ENCODE measurements at places on chromosomes 7 and 10.

GRCh38 chr10:87656431-87657072, 3.1 kb upstream of the PAPSS2 start:
- DNase-seq = peak; percentile 9

- no peak for DNase-seq
These were observed 135.2 kb upstream of the AGK start for GRCh38 chr7:141415999-141416398.

- DNase-seq = no peak
These were observed 118.1 kb downstream of the WDR11 start for GRCh38 chr10:120969219-120969645.

DNA sequence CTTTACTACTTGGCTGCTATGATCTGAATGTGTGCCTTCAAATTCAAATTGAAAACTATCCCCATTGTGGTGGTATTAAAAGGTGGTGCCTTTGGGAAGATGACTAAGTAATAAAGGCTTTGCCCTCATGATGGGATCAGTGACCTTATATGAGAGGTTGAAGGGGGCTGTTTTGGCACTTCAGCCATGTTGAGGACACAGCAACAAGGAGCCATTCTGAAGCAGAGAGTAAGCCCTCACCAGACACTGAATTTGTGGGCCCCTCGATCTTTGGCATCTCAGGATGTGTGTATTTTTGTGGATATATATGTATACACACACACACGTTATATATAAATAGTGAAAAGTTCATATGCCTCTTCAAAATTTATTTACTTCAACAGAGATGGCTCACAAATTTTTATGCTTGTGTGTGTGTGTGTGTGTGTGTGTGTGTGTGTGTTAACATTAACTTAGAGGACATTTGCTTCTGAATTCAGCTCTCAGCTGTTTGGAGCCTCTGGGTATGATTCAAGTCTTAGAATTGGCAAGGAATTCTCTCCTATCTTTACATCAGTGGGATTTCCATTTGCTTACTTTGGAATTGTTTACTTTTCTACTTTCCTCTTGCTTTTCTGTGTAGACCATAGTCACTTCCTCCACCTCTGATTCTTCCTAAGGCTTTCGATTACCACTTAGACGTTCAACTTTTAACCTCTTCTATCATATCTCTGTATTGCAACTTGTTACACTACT, 66.6 kb downstream of the MAGI2 start:
- no peak for DNase-seq

DNA sequence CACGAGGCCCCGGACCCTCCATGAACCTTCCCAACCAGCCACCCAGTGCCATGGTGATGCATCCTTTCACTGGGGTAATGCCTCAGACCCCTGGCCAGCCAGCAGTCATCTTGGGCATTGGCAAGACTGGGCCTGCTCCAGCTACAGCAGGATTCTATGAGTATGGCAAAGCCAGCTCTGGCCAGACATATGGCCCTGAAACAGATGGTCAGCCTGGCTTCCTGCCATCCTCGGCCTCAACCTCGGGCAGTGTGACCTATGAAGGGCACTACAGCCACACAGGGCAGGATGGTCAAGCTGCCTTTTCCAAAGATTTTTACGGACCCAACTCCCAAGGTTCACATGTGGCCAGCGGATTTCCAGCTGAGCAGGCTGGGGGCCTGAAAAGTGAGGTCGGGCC, 90.6 kb upstream of the PDCD4 start:
- no peak for DNase-seq

DNA sequence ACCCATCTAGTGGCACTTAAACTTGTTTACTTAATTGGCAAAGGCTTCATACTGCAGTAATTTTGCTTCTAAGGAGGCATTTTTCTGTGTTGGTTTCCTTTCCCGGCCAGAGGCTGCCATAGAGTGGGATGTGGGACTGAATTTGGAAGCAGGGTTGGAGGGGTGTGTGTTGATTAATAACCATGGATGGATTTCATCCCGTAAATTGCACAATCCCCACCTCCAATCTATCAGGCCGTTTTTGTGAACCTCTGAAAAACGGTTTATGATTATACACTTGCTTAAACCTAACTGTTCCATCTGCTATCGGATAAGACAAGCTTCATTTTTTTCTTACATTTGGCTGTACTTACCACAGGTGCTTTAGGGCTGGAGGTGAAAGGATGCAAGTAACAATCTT, 1.3 kb downstream of the TMEM60 start:
- no peak for DNase-seq

DNA sequence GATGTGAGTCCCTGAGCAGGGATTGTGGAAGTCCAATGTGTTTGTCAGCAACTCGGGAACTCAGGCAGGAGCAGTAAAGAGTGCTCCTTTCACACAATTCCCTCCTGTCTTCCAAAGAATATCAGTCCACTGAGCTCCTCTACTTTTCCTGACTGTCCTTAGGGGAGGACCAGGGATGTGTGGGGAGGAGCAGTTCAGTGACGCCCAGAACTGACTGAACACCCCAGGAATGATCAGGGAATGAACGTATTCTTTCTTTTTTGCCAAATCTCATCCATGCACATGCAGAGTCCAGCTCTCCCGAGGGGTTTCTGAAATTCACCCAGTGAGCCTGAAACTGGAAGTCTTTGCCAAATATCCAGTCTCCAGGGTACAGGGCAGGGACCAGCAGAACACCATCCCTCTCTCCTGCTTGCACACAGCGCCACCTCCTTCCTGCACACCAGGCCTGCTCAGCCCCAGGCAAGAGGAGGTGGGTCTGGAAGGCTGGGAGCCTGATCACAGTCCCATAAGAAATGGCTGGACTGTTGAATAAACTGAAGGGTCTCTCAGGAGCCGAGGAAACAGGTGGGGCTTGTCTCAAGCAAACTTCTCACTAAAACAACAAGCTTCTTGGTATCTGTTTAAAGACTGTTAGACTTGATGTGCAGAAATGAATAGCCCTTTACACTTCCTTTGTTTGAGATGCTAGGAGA, 294.7 kb downstream of the C7orf25 start:
- no peak for DNase-seq

DNA sequence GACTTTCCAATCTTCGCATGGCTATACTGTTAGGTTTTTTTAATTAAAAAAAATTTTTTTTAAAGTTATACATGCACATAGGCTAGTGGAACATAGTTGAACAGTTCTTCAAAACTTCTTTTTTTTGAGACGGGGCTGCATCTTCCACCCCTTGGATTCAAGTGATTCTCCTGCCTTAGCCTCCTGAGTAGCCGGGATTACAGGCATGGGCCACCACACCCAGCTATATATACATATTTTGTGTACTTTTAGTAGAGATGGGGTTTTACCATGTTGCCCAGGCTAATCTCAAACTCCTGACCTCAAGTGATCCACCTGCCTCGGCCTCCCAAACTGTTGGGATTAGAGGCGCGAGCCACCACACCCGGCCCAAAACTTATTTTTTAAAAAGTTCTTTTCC, 17.3 kb downstream of the ZNF777 start:
- DNase-seq = no peak

- no peak for DNase-seq
These were observed at the start of gene LAMB1 for GRCh38 chr7:108002726-108003598. TSS of gene LAMB1 (minus strand) at chr7:108003161. CDS start at chr7:108002885, 276 bp downstream.

DNA sequence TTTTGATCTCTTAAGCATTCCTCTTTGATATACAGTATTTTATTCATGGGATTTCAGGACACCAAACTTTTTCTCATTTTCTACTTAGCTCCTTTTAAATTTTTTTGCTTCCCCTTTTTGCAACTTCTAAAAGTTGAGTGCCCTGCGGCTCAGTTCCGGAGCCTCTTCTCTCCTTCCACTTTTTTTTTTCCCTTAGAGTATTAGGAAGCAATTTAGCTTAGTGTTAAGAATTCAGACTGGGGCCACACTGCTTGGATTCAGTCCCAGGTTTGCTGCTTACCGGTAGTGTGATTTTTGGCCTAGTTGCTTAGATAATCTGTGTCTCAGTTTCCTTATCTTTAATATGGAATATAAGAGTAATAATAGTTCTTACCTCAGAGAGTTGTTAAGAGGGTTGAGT, 3.4 kb downstream of the STAM start:
- no peak for DNase-seq

DNA sequence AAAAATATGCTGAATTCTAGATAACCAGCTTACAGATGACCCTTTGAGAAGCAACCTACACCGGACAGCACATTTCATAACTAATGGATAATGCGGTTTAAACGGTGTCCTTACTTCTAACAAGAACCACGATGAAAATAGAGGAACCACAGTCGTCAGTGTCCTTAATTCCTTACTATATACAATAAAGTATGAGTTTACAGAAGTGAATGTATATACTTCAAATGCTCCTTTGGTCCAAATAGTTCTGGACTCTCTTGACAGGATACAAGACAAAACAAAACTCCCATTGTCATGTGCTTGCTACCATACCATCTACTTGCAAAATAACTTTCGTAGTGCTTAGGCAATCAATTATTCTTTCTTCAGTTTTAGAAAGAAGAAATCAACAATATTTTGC, 2.4 kb downstream of the NAMPT start:
- DNase-seq = no peak

DNA sequence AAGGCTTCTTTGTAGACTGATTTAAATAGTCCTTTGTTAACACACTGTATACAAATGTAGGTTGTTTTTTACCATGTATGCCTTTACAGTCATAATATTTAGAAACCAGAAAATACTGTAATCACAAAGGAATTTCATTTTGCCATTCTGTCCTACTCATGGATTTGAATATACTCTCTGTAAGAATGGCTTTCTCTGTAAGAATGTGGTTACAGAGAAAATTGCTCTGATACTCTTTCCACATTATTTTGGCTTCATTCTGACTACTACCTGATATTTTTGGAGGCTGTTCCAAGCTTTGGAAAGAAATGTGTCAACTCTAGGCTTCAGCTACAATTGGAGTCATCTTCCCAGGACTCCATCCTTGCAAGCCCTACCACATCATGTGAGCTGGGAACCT, 23.5 kb downstream of the CH25H start:
- no peak for DNase-seq

DNA sequence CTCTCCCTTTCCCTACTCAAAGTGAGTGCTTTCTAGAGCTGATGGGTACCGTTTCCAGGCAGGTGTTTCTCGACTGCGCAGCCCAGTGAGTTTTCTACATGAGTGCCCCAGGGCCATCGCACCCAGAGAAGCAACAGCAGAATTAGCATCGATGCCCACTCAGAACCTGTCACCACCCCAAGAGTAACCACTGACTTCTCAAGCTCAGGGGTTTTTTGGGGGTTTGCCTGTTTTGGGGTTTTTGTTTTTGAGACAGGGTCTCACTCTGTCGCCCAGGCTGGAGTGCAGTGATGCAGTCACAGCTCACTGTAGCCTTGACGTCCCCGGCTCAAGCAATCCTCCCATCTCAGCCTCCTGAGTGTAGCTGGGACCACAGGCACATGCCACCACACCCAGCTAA, 25.7 kb downstream of the SNX8 start:
- no peak for DNase-seq

- peak; percentile 21 for DNase-seq
These were observed 133.5 kb upstream of the PRSS58 start for GRCh38 chr7:142391191-142391992.

- DNase-seq = no peak
These were observed 2.7 kb upstream of the PNLIPRP1 start for GRCh38 chr10:116587878-116588591.

GRCh38 chr10:69492091-69492745, 41.0 kb downstream of the TSPAN15 start:
- no peak for DNase-seq

- DNase-seq = no peak
These were observed 282.5 kb upstream of the NRP1 start for GRCh38 chr10:33616956-33617355.

GRCh38 chr7:16744518-16745250, 8.9 kb upstream of the TSPAN13 start:
- DNase-seq = no peak

DNA sequence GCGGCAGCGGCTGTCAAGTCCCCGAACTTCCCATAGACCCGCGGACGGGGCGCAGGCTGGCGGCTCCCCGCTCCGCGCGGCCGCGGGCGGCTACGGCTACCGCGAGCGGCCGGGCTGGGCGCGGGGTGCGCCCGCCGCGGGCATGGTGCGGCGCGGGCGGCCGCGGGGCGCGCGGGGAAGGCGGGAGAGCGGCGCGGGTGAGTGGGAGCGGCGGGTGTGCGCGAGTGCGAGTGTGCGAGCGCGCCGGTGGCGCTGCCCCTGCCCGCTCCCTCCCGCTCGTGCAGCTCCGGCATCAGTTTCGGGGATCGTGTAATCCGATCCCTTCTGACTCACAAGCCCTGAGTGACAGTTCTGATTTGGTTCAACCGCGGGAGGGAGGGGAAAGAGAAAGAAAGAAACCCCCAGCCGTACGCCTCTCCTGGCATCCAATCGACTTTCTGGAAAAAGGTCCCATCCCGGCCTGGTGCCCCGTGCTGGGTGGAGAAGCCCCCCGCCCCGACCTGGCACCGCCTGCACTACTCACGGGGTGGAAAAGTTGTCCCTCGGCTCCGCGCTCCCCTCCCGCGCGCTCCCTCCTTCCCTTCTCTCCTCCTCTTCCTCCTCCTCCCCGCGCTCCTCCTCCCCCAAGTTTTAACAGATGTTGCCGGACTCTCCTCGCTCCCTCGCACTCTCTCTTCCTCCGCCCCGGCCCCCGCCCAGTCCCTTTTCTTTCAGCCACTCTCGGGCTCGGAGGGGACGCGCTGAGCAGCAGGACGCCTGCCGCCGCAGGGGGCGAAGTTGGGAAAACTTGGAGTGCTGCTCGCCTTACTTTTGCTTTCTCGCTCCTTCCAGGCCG, at the start of gene GLI3:
TSS of gene GLI3 (minus strand) at position 234 of the 835 bp plus-strand sequence. CDS start 13,956 bp downstream, outside the sequence.
- no peak for DNase-seq

GRCh38 chr7:116195451-116195850, 14.9 kb upstream of the TES start:
- no peak for DNase-seq

DNA sequence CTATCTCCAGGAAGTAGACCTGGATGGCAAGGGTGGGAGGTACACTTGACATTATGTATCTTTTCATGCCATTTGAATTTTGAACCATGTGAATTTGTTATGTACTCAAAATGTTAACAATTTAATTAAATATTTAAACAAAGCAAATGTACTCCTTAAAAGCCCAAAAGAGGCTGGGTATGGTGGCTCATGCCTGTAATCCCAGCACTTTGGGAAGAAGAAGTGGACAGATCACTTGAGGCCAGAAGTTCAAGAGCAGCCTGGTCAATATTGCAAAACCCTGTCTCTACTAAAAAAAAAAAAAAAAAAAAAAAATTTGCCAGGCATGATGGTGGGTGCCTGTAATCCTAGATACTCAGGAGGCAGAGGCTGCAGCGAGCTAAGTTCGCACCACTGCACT, 136.9 kb upstream of the ASAH2 start:
- no peak for DNase-seq

DNA sequence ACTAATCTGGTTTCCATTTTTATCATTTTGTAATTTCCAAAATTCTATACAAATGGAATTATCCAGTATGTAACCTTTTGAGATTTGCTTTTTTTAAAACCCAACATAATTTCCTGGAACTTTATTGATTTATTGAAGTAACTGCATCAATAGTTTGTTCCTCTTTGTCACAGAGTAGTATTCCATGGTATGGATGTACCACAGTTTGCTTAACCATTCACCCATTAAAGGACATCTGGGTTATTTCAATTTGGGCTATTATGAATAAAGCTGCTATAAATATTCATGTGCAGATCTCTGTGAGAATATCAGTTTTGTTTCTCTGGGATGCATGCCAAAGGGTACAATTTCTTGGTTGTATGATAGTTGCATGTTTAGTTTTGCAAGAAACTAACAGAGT, 2.9 kb downstream of the GPNMB start:
- DNase-seq = no peak
